Esophagus muscularis mucosa (tissue), 4 donors: ENCODE measurements at places on chromosomes 12 and 14.

- peak; percentile 74 for DNase-seq
Observed at GRCh38 chr12:77001276-77001675, 64.1 kb downstream of the E2F7 start.

- DNase-seq, result no peak
Observed at GRCh38 chr12:14810167-14810952, 3.6 kb downstream of the SMCO3 start.

- no peak for DNase-seq
Observed at GRCh38 chr12:128613837-128614590, 209.7 kb downstream of the SLC15A4 start.

- DNase-seq, result no peak
Observed at GRCh38 chr12:6946033-6946919, 2.5 kb downstream of the C12orf57 start.

DNA sequence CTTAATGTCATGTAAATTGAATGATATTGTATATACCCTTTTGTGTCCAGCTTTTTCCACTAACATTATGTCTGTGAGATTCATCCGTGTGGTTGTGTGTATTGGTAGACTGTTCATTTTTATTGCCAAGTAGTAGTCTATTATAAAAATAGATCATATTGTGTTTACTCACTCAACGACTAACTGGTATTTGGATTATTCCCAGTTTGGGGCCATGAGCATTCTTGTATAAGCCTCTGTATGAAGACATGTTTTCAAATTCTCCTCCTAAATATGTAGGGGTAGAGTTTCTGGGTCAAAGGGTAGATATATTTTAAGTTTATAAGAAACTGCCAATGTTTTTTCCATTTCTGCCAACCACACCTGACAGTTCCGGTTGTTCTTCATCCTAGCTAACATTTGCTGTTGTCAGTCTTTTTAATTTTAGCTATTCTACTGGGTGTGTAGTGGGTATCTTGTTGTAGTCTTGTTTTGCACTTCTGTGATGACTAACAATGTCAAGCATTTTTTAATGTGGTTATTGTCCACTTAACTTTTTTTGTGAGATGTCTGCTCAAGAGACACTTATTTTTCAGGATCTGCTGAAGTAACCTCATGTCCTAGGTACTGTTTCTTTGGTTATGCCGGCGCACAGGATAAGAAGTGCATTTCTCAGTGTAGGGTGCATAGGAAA, 93.2 kb downstream of the DACT1 start:
- DNase-seq, result no peak

DNA sequence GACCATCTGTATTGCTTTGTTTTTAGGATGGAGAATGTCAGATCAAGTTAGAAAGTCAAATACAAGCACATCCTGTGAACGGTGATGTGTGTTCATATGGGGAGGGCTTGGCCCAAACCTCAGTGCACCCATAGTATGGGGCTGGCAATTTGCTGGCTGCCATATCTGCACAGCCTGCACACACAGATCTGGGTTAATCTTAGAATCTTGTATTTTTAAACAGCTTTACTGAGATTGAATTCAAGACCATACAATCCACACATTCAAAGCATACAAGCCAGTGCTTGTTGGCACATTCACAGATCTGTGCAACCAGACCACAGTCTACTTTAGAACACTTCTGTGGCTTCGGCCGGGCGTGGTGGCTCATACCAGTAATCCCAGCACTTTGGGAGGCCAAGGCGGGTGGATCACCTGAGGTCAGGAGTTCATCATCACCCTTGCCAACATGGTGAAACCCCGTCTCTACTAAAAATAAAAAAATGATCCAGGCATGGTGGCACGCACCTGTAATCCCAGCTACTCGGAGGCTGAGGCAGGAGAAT, 90.4 kb downstream of the CCDC92 start:
- DNase-seq, result no peak

- no peak for DNase-seq
Observed at GRCh38 chr14:86673523-86673969, 1143.6 kb downstream of the FLRT2 start.

DNA sequence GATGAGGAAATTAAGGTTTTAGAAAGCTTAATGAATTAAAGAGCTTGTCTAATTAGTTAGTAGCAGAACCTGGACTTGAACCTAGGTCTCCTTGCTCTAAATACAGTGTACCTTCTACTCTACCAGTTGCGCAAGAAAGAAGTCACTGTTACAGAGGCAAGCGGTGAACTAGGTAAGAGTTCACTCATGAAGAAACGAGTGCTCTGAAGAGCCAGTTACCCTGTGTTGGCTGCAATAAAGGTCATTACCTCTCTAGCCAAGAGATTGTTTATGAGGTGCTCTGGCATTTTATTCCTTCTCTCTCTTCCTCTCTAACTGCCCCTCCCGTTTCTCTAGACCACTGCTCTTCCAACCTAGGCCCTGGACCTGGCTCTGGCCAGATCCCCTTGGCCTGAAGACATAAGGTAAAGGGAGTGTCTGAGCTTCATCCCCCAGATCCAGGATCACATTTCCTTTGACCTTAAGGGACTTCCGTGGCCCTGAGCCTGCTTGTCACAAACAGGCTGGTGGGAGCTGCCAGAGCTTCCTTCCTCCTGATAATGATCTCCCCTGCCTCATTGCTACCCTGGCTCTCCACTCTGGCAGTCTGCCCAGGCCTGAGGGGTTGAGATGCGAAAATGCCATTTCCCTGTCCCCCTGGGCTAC, 1.9 kb downstream of the RNASE7 start:
- no peak for DNase-seq

DNA sequence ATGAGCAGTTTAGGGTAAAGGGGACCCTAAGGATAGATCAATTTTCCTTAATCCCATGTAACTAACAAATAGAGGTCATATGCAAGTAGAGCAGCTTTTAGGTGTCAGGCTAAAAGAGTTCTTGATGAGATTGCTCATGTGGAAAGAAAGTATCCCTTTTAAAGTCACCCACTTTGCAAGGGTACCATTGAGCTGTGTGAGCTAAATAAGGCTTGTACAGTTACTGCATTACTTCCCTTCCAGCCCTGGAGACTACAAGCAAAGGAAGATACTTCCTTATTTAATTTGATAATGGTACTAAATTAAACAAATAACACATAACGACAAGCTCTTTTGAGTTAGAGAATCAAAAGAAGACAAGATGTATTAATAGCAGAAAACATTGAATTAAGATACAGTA, 191.7 kb downstream of the TMX1 start:
- DNase-seq, result no peak

DNA sequence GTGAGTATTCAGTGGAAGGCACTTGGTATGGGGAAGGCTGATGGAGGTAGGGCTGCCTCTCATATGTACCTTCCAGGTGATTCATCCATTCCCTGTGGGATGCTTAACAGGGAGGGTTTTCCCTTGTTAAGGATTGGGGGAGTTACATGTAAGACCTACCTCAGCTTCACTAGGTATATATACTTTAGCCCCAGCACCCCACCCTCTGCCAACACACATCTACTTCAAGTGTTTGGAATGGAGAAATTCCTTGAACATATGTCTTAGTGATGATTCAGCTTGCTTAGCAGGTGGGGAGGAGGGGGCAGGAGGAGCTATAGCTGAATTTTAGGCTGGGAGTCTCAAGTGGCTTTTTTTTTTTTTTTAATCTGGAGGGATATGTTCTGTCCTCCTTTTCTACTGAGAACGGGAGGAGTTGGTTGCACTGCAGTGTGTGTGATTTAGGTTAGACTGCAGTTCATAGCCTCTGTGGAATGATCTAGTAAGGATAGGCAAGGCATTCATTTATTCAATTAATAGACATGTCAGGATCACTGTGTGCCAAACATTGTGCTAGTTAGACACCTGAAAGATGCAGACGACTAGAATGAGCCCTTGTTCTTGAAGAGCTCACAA, 1.7 kb downstream of the PIP4K2C start:
- DNase-seq, result no peak

GRCh38 chr14:66268802-66269334, 217.3 kb upstream of the CCDC196 start:
- DNase-seq, result no peak

- no peak for DNase-seq
Observed at GRCh38 chr12:63849106-63849620, 4.7 kb downstream of the SRGAP1 start.

DNA sequence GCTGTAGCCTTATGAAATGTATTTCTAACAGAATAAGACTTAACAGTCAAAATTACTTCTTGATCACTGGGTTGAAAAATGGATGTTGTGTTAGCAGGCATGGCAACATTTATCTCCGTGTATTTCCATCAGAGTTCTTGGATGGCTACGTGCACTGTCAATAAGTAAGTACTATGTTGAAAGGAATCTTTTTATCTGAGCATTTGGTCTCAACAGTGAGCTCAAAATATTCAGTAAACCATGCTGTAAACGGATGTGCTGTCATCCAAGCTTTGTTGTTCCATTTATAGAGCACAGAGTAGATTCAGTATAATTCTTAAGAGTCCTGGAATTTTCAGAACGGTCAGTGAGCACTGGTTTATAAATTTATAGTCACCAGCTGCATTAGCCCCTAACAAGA, 15.5 kb downstream of the SCAF11 start:
- DNase-seq, result no peak

- DNase-seq, result no peak
Observed at GRCh38 chr12:53825246-53826081, 73.7 kb upstream of the CISTR start.

DNA sequence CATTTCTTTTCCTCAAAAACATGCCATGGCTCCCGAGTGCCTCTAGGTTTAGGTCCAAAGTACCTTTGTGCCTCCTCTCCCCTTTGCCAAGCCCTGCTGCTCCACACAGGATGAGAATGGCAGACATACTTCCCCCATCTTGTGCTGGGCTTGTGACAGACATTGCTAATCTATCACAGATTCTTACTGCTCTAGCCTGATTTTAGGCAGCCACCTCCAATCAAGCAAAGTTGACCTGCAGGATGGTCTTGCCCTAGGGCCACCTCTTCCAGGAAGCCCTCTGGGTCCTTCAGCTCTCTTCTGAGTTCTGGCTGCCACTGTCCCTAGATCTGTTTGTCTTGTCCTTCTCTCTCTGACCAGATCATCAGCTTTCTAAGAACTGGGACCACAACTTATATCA, 20.5 kb downstream of the FOXN4 start:
- no peak for DNase-seq

- no peak for DNase-seq
Observed at GRCh38 chr12:58557171-58557570, 363.1 kb downstream of the LRIG3 start.

- no peak for DNase-seq
Observed at GRCh38 chr14:51922624-51923023, 62.2 kb downstream of the GNG2 start.

- no peak for DNase-seq
Observed at GRCh38 chr14:55151601-55152000, 22.5 kb downstream of the LGALS3 start.

GRCh38 chr12:89568484-89568883, 42.6 kb upstream of the POC1B start:
- peak; percentile 12 for DNase-seq

DNA sequence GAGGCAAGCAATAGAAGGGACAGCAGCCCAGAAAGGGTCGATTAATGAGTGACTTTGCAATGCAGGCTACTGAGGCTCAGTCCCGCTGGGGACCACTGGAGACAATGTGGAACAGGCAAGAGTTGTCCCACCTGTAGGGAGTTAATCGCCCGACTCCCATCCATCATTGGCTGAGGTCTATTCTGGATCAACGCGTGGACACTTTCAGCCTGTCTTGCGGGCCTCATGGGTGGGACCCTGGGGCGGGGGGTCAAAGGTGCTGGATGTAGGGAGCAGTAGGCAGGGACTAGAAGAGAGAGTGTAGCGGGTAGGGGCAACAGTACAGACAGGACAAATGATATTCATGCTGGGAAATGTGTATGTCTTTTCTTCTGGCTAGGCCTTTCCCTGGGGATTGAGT, 6.1 kb downstream of the IFI27L2 start:
- no peak for DNase-seq

- peak; percentile 57 for DNase-seq
Observed at GRCh38 chr14:95033682-95034632, 123.4 kb downstream of the DICER1 start.

- DNase-seq, result no peak
Observed at GRCh38 chr12:52713960-52714886, 10.9 kb upstream of the KRT77 start.

DNA sequence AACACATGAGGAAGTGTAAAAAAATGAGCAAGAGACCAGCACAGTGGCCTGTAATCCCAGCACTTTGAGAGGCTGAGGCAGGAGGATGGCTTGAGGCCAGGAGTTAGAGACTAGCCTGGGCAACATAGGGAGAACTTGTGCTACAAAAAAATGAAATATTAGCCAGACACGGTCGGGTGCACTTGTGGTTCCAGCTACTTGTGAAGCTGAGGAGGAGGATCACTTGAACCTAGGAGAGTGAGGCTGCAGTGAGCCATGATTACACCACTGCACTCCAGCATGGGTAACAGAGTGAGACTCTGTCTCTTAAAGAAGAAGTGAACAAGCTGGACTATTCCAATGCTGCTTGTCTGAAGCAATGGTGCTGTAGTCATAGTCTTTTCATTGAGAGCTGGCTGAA, 36.3 kb upstream of the MAP3K9 start:
- no peak for DNase-seq

DNA sequence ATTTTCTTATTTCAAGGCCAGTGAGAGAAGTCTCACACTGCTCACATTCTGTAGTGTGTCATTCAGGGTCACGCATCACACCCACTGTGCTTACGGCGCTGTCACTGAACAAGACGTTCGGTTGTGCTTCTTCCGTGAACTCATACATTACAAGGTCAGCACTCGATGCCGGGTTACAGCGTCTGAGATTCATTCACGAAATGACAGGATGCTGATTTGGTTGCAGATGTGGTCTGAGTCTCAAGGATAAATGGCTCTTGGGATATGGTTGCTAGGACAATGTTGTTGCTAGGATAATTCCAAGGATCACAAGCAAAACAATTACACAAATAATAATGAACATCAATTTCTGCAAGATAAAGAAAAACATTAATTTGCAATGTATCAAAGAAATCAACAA, 47.4 kb downstream of the STX2 start:
- no peak for DNase-seq

DNA sequence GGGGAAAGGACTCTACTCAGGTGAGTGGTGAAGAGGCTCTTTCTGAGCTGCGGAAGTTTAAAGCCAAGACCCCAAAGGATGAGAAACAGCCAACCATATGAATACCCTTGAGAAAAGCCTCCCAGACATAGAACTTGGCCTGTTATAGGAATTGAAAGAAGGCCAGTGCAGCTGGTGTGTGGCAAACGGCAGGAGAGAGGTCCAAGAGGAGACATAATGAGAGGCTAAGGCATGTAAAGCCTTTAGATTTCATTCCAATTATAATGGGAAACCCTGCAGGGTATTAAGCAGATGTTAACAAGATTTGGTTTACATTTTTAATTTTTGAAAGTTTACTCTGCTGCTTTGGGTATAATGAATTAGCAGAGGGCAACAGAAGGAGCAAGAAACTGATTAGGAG, 552.1 kb upstream of the FBXO33 start:
- DNase-seq, result no peak

- no peak for DNase-seq
Observed at GRCh38 chr12:75505706-75506312, 5.6 kb downstream of the KRR1 start.

GRCh38 chr14:104140213-104140462, 1.8 kb downstream of the KIF26A start:
- no peak for DNase-seq

- no peak for DNase-seq
Observed at GRCh38 chr12:79283364-79283763, 407.4 kb downstream of the PAWR start.
